ENCODE measurements at places on chromosomes 11 and 22.
A peak's percentile ranks its signal among the peaks of the same experiment; 100 is the strongest.

DNA sequence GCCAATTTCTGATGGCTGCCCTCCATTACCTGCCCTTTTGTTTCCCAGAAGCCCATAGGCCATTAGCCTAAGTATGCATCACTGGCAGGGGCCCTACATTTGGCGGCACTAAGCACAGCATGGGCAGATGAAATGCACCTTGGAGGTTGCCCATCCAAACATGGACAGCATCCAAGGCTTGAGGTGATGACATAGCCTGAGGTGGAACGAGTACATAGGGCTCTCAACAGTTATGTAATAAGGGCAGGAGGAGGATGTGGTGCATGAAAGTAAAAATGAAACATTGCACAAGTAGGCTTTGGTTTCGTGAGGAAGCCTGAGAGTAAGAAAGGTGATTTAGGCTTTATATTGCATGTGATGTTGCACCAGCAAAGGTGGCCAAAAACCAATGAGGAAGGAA is 148.1 kb downstream of the FAM76B start:
- no peaks in the 10 kb centered on the region for H3K36me3 ChIP-seq
- H3K4me1 ChIP-seq = peaks cover 12% of the 10 kb centered on the region
- H3K27me3 ChIP-seq = no peaks in the 10 kb centered on the region
- peak overlapping the region; percentile 47 for H3K4me3 ChIP-seq

DNA sequence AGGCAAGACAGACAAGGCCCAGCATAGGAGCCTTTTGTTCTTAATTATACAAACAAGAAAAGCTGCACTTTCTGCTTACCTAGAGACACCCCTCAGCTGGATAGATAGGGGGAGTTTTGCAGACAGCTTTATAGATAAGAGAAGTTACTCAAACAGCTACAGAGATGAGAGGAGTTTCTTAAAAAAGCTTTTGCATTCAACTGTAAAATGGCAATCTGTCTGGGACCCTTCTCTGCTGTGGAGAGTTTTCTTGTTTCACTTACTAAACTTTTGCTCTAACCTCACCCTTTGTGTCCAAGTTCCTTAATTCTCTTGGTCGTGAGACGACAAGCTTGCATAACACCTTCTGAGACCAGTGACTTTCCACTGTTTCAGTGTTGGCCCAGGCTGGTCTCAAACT is 103.8 kb upstream of the CHORDC1 start:
- no peaks in the 10 kb centered on the region for H3K36me3 ChIP-seq
- no peak for DNase-seq
- H3K27ac ChIP-seq = no peak overlapping the region
- no peaks in the 10 kb centered on the region for H3K27me3 ChIP-seq
- H3K4me3 ChIP-seq = no peak overlapping the region

DNA sequence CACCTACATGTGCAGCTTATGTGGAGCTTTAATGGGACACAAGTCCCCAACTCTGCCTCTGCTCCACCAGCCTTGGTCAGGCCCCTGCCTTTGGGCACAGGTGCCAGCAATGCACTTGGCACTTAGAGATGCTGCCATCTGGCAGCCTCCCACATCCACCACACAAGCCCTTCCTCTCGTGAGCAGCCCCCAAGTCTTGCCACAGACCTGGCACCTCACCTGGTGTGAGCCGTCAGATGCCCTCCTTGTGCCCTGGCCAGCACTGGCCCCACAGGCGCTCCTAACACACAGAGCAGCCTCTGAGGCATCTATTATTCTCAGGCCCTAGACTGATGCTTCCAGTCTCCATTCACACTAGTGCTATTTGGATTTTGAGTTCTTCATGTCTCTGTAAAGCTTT is 24.5 kb upstream of the SERPIND1 start:
- peaks cover 4% of the 10 kb centered on the region for H3K36me3 ChIP-seq
- peaks cover 39% of the 10 kb centered on the region for H3K4me1 ChIP-seq
- H3K27me3 ChIP-seq = no peaks in the 10 kb centered on the region
- H3K27ac ChIP-seq = peak overlapping the region; percentile 74

- no peak for DNase-seq
- peaks cover 15% of the 10 kb centered on the region for H3K4me1 ChIP-seq
- no peaks in the 10 kb centered on the region for H3K36me3 ChIP-seq
- peak overlapping the region; percentile 54 for H3K4me3 ChIP-seq
Measured at GRCh38 chr11:57640068-57640800, 9.5 kb downstream of the YPEL4 start.

DNA sequence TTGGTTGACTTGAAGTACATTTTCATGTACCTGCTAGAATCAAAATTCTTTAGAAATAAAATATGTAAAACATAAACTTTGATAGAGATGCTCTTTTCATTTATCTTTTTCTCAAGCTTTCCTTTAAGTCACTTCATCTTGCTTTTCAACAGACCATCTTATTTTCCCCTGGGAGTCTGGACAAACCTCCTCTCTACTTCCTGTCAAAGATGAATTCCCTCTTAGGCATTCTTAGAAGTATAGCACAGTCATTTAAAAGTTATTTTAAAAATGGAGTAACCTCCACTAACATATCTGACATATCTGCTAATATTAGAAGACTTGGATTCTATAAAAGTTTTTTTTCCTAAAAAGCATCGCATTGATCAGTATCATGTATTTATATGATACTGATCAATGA is 84.8 kb upstream of the PAX6 start:
- no peak overlapping the region for H3K27ac ChIP-seq
- H3K36me3 ChIP-seq = peaks cover 5% of the 10 kb centered on the region

GRCh38 chr11:66126064-66126463 is 56.0 kb downstream of the PACS1 start:
- H3K4me1 ChIP-seq = peaks cover 82% of the 10 kb centered on the region
- peak overlapping the region; percentile 94 for H3K27ac ChIP-seq
- no peaks in the 10 kb centered on the region for H3K27me3 ChIP-seq
- H3K36me3 ChIP-seq = no peaks in the 10 kb centered on the region
- peak overlapping the region; percentile 71 for H3K4me3 ChIP-seq

DNA sequence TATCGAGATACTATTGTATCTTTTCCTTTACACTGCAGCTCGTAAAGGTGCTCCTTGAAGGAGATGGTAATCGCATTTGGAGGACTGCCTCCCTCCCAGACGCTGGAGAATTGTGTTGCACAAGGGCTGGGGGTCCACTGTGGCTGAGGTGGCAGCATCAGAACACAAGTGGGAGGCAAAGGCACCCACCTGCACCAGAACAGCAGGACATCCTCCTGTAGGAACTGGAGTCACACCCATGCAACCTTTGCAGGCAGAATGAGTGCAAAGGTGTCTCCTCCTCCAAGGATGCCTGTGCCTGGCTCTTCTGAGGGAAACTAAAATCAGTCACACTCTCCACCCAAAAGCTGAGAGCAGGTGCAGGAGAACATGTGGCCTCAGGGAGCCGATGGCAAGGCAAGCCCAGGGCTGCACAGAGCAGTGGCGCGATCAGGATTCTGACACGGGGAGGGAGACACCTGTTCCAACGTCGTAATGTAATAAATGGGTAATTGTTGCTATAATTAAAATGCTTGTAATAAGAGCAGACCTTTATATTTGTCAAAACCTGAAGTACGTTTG is 1501.4 kb downstream of the TBC1D22A start:
- no peak overlapping the region for H3K27ac ChIP-seq
- no peak overlapping the region for H3K4me3 ChIP-seq
- no peaks in the 10 kb centered on the region for H3K36me3 ChIP-seq
- no peak for DNase-seq
- peaks cover 21% of the 10 kb centered on the region for H3K27me3 ChIP-seq

DNA sequence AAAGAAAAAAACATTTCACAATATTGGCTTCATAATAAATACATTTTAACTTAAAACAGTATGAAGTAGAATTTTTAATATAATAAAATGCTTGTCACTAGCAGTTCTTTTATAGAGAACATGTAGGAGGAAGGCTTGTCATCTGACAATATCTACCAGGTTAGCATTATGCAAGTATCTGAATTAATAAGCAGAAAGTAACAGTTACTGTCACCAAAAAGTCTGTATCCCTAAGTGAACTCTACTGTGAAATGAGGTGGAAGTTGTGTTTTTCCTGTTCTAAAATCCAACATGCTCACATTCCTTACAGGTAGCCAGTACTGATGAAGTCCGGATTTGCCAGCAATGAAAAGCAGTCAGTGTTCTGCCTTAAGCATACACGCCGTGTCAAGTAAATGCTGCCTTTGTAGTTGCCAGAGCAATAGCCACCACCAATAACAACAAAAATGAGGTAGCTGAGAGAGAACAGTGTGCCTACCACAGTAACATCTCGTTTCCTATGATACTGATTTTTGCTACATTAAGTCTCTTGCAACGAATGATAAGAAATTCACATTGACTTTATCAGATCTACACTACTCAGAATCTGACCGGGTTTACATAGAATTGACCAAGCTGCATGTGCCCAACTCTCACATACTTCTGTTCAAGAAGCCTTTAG is 95.5 kb downstream of the SIK3 start:
- H3K4me1 ChIP-seq = peaks cover 74% of the 10 kb centered on the region
- DNase-seq = no peak
- no peaks in the 10 kb centered on the region for H3K27me3 ChIP-seq
- peak overlapping the region; percentile 65 for H3K27ac ChIP-seq
- no peak overlapping the region for H3K4me3 ChIP-seq
- peaks cover 9% of the 10 kb centered on the region for H3K36me3 ChIP-seq

- no peaks in the 10 kb centered on the region for H3K27me3 ChIP-seq
- H3K27ac ChIP-seq = no peak overlapping the region
- no peaks in the 10 kb centered on the region for H3K4me1 ChIP-seq
- no peak overlapping the region for H3K4me3 ChIP-seq
Measured at GRCh38 chr11:132452616-132453015, 1079.7 kb downstream of the OPCML start.

DNA sequence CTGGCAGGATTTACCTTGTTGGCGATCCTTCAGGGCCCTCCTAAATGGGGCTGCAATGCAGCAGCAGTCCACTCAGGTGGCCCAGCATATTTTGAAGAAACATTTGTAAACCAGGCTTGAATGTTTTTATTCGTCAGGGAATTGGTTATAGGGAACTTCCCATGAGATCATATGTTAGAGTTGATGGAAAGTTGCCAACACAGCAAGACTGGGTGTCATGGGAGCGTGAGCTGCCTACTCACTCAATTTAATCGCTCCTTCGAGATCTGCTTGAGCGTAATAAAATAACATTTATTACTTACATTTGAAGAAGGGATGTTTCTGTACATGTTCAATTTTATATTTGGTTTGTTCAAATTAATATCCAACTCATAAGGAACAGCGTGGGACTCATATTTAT is 19.4 kb downstream of the OR2AT4 start:
- H3K27me3 ChIP-seq = peaks cover 14% of the 10 kb centered on the region
- no peak overlapping the region for H3K27ac ChIP-seq
- H3K4me3 ChIP-seq = no peak overlapping the region
- no peak for DNase-seq

DNA sequence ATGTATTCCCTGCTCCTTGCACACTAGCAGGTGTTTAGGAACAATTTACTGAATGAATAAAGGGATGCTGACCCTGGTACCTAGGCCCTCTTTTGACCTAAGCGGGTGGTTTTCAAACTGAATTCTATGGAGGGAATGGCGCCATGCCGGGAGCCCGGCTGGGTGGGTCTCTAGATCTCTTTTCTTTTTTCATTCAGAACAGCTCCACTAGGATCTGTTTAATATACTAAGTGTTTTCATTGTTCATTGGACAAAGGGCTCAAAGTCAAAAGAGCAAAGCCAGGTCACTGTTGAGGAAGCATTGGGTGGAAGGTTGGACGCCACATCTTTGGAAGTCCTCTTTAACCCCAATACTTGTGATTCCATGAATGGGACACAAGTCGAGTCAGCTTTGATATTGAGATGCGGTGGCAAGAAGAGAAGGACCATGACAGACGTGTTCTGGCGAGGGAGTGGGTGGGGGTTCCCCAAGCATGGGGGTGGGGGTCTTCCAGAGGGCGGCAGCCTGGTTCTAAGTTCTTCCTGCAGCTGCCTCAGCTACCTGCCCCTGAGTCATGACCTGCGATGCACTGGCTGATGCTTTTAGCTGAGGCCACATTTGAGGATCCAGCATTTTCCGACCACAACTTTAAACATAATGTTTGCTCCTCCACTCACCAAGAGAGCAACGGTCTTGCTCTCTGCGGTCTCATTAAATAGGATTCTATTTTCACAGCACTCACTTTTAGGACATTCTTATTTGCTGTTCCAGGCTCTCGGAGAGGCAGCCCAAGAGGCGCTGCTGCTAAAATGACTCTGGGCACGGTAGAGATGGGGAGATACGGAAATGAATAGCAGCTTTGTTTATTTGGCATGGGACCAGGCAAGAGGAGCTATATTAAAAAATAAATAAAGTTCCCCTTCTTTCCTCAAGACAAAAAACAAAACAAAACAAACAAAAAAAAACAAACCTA is 100.6 kb downstream of the FBXO7 start:
- H3K4me1 ChIP-seq = no peaks in the 10 kb centered on the region
- H3K27me3 ChIP-seq = no peaks in the 10 kb centered on the region
- no peak overlapping the region for H3K27ac ChIP-seq
- H3K4me3 ChIP-seq = no peak overlapping the region

DNA sequence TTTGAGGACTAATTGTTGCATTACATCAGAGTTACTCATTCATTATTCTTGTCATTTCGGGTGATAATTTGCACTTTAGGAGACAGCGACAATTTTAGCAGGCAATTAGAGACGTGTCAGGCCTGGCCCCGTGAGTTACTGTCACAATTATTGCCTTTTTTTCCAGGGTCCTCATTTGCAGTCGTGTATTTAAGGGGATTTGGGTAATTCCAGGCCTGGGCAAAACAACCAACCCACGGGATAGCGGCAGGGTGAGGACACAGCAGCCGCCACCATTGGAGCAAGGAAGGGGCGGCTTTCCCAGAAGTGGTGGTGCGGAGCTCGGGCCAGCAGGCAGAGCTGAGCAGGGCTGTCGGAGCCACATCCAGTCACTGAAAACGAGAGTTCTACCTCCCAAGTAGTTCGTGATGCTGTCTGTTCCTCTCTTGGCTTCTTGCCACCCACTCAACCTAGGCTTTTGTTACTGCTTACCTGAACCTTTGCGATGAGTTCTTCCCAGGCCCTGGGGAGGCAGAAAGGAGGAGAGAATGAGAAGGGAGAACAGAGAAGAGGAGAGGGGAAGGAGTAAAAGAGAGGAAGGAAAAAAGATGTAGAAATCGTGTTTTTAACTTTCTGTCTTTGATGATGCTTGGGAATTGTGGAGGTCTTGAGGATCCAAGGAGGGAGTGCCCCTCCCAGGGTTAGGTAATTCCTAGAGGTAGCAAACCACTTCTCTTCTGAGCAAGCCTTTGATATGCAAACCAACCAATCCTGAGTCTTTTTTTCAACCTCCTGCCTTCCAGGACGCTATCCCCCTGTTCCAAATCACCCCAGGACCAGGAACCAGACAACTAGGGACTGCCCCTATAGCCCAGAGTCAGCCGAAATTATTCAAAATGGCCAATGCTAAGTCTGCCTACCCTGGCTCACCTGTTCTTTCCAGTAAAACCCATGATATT is 236.1 kb downstream of the MIAT start:
- peaks cover 15% of the 10 kb centered on the region for H3K36me3 ChIP-seq
- H3K27me3 ChIP-seq = peaks cover 57% of the 10 kb centered on the region
- H3K27ac ChIP-seq = no peak overlapping the region
- H3K4me3 ChIP-seq = no peak overlapping the region

- H3K4me3 ChIP-seq = no peak overlapping the region
- DNase-seq = no peak
- H3K27ac ChIP-seq = no peak overlapping the region
- H3K4me1 ChIP-seq = peaks cover 4% of the 10 kb centered on the region
- H3K27me3 ChIP-seq = peaks cover 41% of the 10 kb centered on the region
Measured at GRCh38 chr22:48960980-48961660, 866.6 kb downstream of the BRD1 start.
